MCF 10A (cell line): ENCODE measurements at places on chromosomes 7 and 10. TPM values are rescaled to one million over a fixed set of nuclear protein-coding genes. Genes with fewer than 3 reads are reported as not detected.

SPDYE9 gene
- not detected in 2 replicates for total RNA-seq

IFIT1B gene
- not detected in 2 replicates for total RNA-seq

CTTNBP2 gene
- total RNA-seq: 0.17 and 0.98 TPM in 2 replicates

MXI1 gene
- total RNA-seq: 16.9 and 19.5 TPM in 2 replicates

FAM25G gene
- not detected in 2 replicates for total RNA-seq

LRRN3 gene
- not detected in 2 replicates for total RNA-seq

GLI3 gene
- 23.1 and 27.6 TPM in 2 replicates for total RNA-seq

GNAT3 gene
- not detected in 2 replicates for total RNA-seq

ZNF853 gene
- total RNA-seq: not detected in 2 replicates
